ENCODE measurements at places on chromosomes 13 and 19.
A peak's percentile ranks its signal among the peaks of the same experiment; 100 is the strongest.

GRCh38 chr13:38952827-38953226, 37.8 kb downstream of the STOML3 start:
- no peak for DNase-seq

GRCh38 chr19:16023146-16023915, 53.0 kb upstream of the TPM4 start:
- no peak for DNase-seq

DNA sequence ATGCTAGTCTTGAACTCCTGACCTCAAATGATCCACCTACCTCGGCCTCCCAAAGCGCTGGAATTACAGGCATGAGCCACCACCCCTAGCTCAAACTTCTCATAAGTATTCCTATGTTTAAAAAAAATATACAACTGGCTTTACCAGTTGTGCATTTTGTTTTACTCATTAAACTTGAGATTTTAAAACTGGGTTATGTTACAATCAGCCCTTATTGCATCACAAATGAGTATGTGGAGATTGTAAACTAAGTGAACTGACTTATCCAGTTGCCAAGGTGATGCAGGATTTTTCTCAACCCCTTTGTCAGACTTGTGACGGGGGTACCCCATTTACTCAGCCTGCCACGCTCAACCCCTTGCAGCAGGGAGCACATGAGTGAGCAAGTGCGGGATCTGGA, 14.4 kb upstream of the GTF2F2 start:
- no peak for DNase-seq

GRCh38 chr19:49520705-49521319, 7.0 kb upstream of the RCN3 start:
- no peak for DNase-seq

GRCh38 chr19:33291623-33292534, 10.5 kb downstream of the CEBPA start:
- DNase-seq = peak; percentile 56

GRCh38 chr19:35155441-35155840, 906 bp downstream of the FXYD5 start:
- no peak for DNase-seq

DNA sequence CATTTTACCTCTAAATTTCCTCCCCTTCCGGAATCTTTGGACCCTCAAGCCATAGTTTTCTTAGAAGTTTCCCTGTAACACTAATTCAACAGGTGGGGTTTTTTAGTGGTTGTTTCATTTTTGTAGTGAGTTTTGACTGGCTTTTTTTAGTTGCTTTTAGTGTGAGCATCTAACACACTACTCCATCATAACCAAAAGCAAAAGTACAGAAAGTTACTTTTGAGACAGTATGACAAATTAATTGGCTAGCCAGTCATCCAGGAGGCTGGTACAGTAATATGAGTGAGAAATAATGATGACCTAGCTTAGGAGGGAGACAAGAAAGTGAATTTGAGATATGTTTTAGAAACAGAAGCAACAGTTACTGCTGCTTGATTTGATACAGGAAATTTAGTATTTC, 71.5 kb downstream of the DNAJC15 start:
- DNase-seq = no peak

DNA sequence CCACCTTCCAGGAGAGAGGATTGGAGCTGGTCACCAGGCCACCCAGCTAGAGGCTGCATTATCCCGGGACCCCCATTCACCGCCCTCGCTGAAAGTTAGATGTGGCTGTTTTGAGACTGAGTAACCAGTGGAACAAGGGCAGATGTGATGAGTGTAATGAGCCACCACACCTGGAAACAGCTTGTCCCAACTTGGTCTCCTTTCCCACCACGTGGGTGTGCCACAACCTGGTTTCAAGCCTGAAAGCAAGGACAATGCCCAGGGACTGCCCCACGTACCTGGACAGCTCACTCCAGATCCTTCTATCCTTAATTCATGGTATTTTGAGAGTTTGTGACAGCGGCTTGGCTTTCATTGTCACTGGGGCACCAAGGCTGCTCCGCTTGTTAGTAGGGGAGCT, 7.0 kb downstream of the LGI4 start:
- DNase-seq = no peak

DNA sequence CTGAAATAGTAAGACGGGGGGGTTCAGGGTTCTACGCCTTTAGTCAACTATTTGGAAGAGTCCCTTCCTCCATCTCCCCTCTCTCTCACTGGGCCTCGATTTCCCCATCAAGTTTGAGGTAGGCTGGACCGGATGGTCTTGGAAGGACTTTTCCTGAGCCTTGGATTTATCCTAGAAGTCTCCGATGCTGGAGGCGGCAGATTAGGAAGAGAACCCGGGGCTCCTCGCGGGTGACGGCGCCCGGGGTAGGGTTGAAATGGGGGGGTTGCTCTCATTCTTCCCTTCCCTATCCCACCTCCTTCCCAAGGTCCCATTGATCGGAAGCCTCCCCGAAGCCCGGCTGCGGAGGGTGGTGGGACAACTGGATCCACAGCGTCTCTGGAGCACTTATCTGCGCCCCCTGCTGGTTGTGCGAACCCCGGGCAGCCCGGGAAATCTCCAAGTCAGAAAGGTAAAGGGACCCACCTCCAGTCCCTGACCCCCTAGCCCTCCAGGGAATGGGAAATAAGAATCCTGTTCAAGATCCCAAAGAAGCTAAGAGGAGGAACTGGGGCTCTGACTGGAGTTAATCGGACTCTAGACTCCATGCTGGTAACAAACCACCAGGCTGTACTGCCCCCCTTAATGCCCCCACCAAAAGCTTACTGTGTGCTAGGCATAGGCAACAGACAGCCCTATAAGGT, 781 bp downstream of the QPCTL start:
- peak; percentile 15 for DNase-seq

- no peak for DNase-seq
Observed at GRCh38 chr19:39727070-39727800, 10.6 kb downstream of the CLC start.

GRCh38 chr13:111955412-111956065, 111.4 kb upstream of the SOX1 start:
- no peak for DNase-seq

- no peak for DNase-seq
Observed at GRCh38 chr19:40055049-40055448, 982 bp downstream of the ZNF780B start.

GRCh38 chr13:22064854-22065620, 394.2 kb downstream of the FGF9 start:
- DNase-seq = no peak

DNA sequence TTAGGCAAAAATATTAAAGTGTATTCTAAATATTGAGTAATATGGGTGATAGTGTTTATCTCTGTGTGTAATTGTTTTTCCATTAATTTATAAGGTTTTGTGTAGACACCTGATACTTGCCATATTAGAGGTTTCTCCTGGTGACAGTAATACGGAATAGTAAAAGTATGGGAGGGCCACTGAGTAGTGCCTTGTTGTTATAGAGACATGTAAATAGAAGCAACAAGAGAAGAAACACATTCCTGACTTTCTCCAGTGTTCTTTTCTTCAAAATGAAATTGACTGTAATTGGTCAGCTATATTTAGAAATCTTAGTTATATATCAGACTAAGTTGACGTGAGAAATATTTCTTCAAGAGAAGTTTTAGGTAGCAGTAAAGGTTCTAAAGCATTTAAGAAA, 18.5 kb downstream of the RNASEH2B start:
- no peak for DNase-seq

DNA sequence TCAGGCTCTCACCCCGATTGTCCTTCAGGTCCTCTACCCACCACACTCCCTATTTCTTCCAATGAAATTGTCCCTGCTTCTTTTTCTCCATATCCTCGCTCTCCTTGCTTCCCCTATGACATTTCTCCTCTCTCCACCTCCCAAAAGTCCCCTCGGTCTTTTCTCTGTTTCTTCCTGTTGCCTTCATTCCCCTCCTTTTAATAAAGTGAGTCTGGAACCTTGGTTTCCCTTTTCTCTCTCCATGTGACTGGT, 676 bp upstream of the ZNF574 start:
- DNase-seq = no peak

GRCh38 chr13:65036999-65037398, 2193.1 kb downstream of the PCDH9 start:
- DNase-seq = no peak

GRCh38 chr13:91312324-91312723, 35.2 kb upstream of the MIR17HG start:
- no peak for DNase-seq

GRCh38 chr13:37646531-37646930, 48.0 kb upstream of the POSTN start:
- no peak for DNase-seq

- DNase-seq = no peak
Observed at GRCh38 chr13:26831336-26831908, 70.8 kb upstream of the GPR12 start.

- no peak for DNase-seq
Observed at GRCh38 chr13:20782116-20782708, 8.5 kb upstream of the EEF1AKMT1 start.

- DNase-seq = peak; percentile 82
Observed at GRCh38 chr19:52963247-52963618, 552 bp upstream of the ZNF816 start.

DNA sequence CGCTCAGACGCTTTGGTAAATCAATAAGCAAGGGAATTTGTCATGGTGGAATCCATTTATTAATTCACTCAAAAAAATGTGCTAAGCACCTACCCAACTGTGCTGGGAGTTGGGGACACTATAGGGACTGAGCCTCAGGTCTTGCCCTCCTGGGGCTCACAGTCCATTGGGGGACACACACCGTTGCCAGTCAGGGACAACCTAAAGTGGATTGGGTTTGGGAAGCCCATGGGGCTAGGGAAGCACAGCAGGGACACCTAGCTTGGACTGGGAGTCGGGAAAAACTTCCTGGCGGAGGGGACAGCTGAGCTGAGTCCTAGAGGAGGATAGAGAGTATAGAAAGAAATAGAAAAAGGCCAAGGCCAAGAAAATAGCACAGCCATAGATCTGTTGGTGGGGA, 8.5 kb downstream of the FOSB start:
- no peak for DNase-seq

DNA sequence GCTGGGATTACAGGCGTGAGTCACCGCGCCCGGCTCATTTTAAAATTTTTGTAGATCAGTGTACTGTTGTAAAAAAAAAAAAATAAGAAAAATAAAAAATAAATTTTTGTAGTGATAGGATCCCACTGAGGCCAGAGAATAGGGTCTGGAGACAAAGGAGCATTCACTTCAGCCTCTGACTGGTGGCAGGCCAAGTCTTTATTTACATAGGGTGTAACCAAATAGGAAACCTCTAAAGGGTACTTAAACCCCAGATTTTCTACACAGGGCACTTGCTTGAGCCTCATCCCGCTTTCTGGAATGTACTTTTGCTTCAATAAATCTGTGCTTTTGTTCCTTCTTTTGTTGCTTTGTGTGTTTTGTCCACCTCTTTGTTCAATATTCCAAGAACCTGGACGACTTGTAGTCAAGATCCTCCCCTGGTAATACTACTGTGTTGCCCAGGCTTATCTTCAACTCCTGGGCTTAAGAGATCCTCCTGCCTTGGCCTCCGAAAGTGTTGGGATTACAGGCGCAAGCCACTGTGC, 2.1 kb upstream of the PDCD2L start:
- DNase-seq = no peak

- peak; percentile 24 for DNase-seq
Observed at GRCh38 chr19:49473868-49474541, at the start of gene FLT3LG. Gene FLT3LG (plus strand): TSS chr19:49474215. CDS start chr19:49474640, 425 bp downstream.

- DNase-seq = no peak
Observed at GRCh38 chr13:94795292-94795691, 82.9 kb upstream of the SOX21 start.

GRCh38 chr19:15587663-15588062, 27.4 kb upstream of the CYP4F8 start:
- no peak for DNase-seq

GRCh38 chr13:69571606-69572323, 535.9 kb upstream of the ATXN8OS start:
- no peak for DNase-seq

GRCh38 chr13:41934994-41935393, 25.9 kb downstream of the VWA8 start:
- no peak for DNase-seq

DNA sequence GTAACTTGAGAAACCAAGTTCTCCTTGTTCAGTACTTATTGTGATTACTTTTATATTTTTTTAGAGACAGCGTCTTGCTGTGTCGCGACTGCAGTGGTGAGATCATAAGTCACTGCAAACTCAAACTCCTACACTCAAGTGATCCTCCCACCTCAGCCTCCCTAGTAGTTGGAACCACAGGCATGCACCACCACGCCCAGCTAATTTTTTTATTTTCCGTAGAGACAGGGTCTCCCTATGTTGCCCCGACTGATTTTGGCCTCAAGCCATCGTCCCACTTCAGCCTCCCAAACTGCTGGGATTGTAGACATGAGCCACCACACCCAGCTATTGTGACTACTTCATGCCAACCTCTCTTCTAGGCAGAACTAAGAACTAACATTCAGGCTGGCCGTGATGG, 8.3 kb downstream of the C19orf53 start:
- DNase-seq = no peak

DNA sequence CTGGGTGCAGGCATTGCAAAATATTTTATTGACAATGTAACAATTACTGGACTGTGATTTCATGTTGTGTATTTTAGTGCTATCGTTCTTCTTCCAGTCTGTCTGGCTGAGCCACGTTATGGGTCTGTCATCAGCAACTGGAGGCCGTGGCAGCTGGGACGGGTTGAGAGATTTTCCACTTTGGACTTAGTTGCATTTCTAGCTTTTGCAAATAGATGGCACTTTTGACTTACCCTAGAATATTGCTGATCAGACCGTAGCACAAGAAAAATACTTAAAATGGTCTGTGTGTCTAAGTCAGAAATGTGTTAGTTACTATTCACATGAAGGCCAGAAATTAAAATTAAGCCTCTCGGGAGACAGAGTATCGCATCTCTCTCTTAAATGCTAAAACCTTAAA, 211.1 kb downstream of the TEX29 start:
- DNase-seq = peak; percentile 81

- no peak for DNase-seq
Observed at GRCh38 chr13:111325146-111325890, 4.9 kb downstream of the TEX29 start.

GRCh38 chr19:33241530-33242101, 16.0 kb upstream of the SLC7A10 start:
- DNase-seq = no peak

DNA sequence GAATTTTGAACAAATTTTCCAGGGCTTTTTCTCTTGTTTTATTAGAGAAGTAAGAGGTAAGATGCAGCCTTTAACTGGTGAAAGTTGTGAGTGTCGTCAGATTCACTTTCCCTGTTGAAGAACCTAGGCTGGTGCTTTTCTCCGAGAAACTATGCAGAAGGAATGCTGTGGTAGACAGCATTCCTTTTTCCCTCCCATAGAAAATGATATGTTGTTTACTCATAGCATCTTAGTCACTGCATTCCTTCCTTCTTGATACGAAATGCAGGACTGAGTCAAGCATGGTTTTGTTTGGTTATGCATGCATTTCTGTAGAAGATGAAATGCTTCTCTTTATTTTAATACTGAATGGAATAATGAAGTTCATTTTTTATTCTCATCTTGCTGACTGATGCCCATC, 3.4 kb downstream of the ITGBL1 start:
- DNase-seq = no peak

All from NCI-H526 (cell line).